ENCODE measurements at places on chromosomes 2 and 18. TPM values are rescaled to one million over a fixed set of nuclear protein-coding genes. Genes with fewer than 3 reads are reported as not detected.

The SLC9A2 gene
- polyA plus RNA-seq = 0.03 TPM

The TUBA4B gene
- not detected for polyA plus RNA-seq

The SERPINB12 gene
- not detected for polyA plus RNA-seq

The CDK5R2 gene
- polyA plus RNA-seq = not detected

The CXCR4 gene
- polyA plus RNA-seq = 42.2 TPM

The MYCN gene
- 0.47 TPM for polyA plus RNA-seq

The PAX8 gene
- 0.62 TPM for polyA plus RNA-seq

The CRYGC gene
- polyA plus RNA-seq = not detected

The DTYMK gene
- 61.6 TPM for polyA plus RNA-seq

The RASGRP3 gene
- polyA plus RNA-seq = 16.0 TPM

The GPR155 gene
- polyA plus RNA-seq = 0.57 TPM

The CNGA3 gene
- not detected for polyA plus RNA-seq

The ACMSD gene
- polyA plus RNA-seq = not detected

The EIF4E2 gene
- 50.0 TPM for polyA plus RNA-seq

The KCNE4 gene
- polyA plus RNA-seq = 0.02 TPM

The UCN gene
- polyA plus RNA-seq = 1.2 TPM

The ALPI gene
- not detected for polyA plus RNA-seq

The YPEL5 gene
- 49.5 TPM for polyA plus RNA-seq

The LOXHD1 gene
- not detected for polyA plus RNA-seq

The DNAJC5G gene
- polyA plus RNA-seq = 1.4 TPM

The KIAA2012 gene
- polyA plus RNA-seq = not detected

The CFAP53 gene
- 0.12 TPM for polyA plus RNA-seq

The AQP12A gene
- polyA plus RNA-seq = not detected

The CACNB4 gene
- polyA plus RNA-seq = 0.23 TPM

The COL4A3 gene
- not detected for polyA plus RNA-seq

The ITPRIPL1 gene
- polyA plus RNA-seq = 2.6 TPM

The MAP3K2 gene
- 3.4 TPM for polyA plus RNA-seq

The TMEM163 gene
- polyA plus RNA-seq = 2.8 TPM

The LBX2 gene
- 2.8 TPM for polyA plus RNA-seq

The BOD1L2 gene
- polyA plus RNA-seq = not detected

The CNRIP1 gene
- 98.9 TPM for polyA plus RNA-seq

The AMER3 gene
- not detected for polyA plus RNA-seq

The GAL3ST2 gene
- polyA plus RNA-seq = not detected

The CABYR gene
- 6.1 TPM for polyA plus RNA-seq

The KCNF1 gene
- polyA plus RNA-seq = 0.27 TPM

The LINC00305 gene
- not detected for polyA plus RNA-seq

The KANSL1L gene
- polyA plus RNA-seq = 2.7 TPM

The NT5DC4 gene
- polyA plus RNA-seq = not detected

The SCRN3 gene
- 6.9 TPM for polyA plus RNA-seq

The INPP5D gene
- polyA plus RNA-seq = 13.9 TPM

The CNDP1 gene
- not detected for polyA plus RNA-seq

The FSIP2 gene
- 0.04 TPM for polyA plus RNA-seq

The RAD51AP2 gene
- not detected for polyA plus RNA-seq

The PRSS56 gene
- polyA plus RNA-seq = not detected

The GKN1 gene
- polyA plus RNA-seq = not detected

The UGGT1 gene
- polyA plus RNA-seq = 23.4 TPM

The FABP1 gene
- polyA plus RNA-seq = not detected

The SLC40A1 gene
- 15.1 TPM for polyA plus RNA-seq

The RAPH1 gene
- polyA plus RNA-seq = 5.1 TPM

The STARD6 gene
- polyA plus RNA-seq = not detected

The GREB1 gene
- 0.19 TPM for polyA plus RNA-seq

The GCKR gene
- polyA plus RNA-seq = 0.52 TPM

The ABI2 gene
- 35.7 TPM for polyA plus RNA-seq

All from endothelial cell of umbilical vein (primary cell).